Ureter (tissue), 1 donor: ENCODE measurements at places on chromosomes 7 and 10. TPM values are rescaled to one million over a fixed set of nuclear protein-coding genes. Genes with fewer than 3 reads are reported as not detected.

The LRRC18 gene
- not detected for total RNA-seq

The SYNPO2L gene
- total RNA-seq, result 0.29 TPM

The COL28A1 gene
- total RNA-seq, result 3.7 TPM

The EPO gene
- 0.68 TPM for total RNA-seq

The IGF2BP3 gene
- total RNA-seq, result 0.78 TPM

The CASD1 gene
- total RNA-seq, result 27.3 TPM

The ENO4 gene
- 0.73 TPM for total RNA-seq

The TMEM196 gene
- 0.31 TPM for total RNA-seq

The PHTF2 gene
- 22.0 TPM for total RNA-seq

The SFTPD gene
- total RNA-seq, result 0.89 TPM

The LIPJ gene
- total RNA-seq, result 0.39 TPM

The HNRNPF gene
- 307 TPM for total RNA-seq

The LRRD1 gene
- not detected for total RNA-seq

The GRID1 gene
- 2.7 TPM for total RNA-seq

The FKBP6 gene
- total RNA-seq, result not detected

The CDC123 gene
- 60.7 TPM for total RNA-seq

The PAX2 gene
- total RNA-seq, result 0.52 TPM

The FRAT1 gene
- total RNA-seq, result 2.9 TPM

The SEMA3E gene
- total RNA-seq, result 24.0 TPM

The C7orf33 gene
- not detected for total RNA-seq

The TBC1D12 gene
- total RNA-seq, result 11.9 TPM

The ANKRD16 gene
- 10.2 TPM for total RNA-seq

The PDE1C gene
- 12.2 TPM for total RNA-seq

The FOXI2 gene
- 1.1 TPM for total RNA-seq

The ST8SIA6 gene
- total RNA-seq, result 0.73 TPM

The C10orf62 gene
- total RNA-seq, result not detected

The SPAM1 gene
- total RNA-seq, result not detected

The CPA2 gene
- not detected for total RNA-seq

The NPTX2 gene
- total RNA-seq, result 12.5 TPM

The CAV1 gene
- 127 TPM for total RNA-seq
